Skeletal muscle cell (primary cell): ENCODE measurements at places on chromosomes 13 and 19.

DNA sequence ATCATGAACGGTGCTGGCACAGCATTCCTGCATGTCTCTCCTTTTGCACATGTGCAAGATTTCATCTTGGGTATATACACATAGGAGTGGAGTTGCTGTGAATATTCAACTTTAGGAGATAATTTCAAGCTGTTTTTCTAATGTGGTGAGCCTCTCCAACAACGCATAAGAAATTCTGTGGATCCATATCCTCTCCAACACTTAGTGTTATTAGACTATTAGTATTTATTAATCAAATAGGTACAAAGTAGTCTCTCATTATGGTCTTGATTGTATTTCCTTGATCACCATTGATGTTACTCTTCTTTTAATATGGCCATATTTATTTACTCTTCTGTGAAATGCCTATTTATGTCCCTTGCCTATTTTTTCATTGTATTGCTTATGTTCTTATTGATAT is 114.5 kb downstream of the URI1 start:
- no peak for DNase-seq

DNA sequence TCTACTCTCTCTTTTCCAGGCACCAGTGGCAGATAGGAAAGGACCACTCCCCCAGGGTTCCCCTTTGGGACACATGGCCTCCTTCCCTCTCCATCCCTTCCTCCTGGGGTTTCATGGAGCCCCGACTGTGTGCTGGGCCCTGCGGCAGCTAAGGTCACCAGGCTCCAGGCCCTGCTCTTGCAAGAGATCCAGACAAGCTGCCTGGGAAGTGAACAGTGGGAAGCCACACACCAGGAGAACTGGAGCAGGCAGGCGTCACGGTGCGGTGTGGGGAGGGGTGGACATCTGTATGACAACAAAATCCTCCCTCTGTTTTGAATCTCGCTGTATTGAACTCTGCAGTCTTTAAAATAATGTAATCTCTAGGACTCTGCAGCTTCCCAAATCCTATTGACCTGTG is 330.1 kb downstream of the UQCRFS1 start:
- no peak for DNase-seq

GRCh38 chr13:82070416-82070815 is 1729.5 kb upstream of the SPRY2 start:
- no peak for DNase-seq

DNA sequence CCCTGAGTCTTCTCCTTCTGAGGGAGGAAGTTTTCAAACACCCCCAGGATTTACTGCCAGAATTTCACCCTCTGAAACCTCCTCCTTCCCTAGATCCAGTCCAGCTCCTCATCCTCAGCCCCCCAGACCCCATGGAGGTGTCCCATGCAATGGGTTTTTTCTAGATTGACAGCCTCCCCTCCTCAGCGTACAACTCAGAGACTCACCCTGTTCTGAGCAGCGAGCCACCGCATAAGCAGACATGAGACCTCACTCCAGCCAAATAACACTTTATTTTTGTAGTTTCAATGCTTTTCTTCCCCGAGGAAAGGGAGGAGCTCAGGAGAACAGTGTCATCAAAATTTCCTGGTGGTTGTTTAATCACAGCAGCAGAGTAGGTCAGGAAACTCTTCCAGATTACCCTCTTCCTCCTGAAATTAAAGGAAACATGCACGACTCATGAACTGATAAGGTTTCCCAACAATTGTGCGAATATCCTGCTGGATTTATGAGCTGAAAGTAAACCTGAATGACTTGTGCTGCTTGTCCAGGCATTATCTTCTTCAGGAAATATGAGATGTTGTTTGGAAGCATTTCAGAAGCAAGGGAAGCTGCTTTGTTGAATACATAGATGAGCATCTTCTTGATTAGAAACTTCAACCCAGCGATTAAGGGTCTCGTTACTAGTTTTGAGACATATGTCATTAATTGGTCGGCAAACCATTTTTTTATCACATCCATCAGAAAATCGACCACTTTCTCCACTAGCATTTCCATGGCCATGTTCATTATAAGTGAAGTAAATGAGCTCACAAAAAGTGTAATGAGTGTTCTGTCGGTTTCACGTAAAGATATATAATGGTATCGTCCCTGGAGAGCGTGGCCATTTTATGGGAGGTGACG is 36.2 kb downstream of the ERICH4 start:
- DNase-seq = no peak

DNA sequence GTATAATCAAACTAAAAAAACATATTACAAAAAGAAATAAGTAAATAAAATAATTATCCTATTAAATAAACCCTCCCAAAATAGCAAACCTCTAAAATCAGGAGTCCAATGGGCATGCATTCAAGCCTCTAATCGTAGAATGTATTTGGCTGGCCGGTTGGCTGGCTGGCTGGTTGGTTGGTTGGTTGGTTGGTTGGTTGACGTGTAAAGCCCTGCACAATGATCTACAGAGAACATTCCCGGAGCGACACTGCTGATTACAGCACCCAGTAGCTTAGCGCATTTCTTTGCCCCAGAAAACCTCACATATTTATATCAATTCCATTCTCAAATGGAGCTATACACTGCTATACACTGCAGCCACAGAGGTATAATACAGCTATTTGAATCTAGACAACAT is 65.6 kb downstream of the SACS start:
- no peak for DNase-seq

- DNase-seq = no peak
Measured at GRCh38 chr19:7788933-7789323, 25.9 kb downstream of the CLEC4M start.

DNA sequence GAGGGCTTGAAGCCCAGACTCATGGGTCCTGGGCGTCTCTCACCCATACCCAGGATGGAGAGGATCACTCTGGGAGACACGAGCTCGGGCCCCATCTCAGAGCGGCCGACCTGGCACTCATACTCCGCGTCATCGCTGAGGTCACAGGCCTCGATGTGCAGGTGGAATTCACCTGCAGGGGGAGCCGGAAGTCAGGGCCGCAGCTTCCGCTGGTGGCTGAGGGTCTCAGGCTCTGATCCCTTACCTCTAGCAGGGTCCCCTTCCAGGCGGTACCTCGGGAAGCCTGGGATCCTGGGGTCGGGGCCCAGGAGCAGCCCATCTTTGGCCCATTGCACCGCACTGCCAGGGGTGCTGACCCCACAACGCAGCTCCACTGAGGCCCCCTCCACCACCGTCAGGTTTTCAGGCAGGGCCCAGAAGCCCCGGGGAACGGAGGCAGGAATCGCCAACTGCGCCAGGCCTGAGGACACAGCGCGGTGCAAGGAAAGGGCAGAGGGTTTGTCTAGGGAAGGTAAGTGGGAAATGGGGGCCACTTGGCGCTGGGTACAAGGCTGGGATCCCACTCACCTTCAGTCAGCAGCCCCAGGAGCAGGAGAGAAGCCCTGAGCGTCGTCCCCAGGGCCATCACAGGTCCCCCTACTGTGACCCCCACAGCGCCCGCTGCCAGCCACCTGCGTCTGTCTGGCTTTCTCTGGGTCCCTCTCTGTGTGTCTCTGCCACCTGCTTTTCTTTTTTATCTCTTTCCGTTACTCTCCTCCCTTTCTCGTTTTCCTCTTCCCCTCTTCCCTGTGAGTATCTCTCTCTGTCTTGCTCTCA is 883 bp downstream of the NPHS1 start:
- DNase-seq = no peak

- no peak for DNase-seq
Measured at GRCh38 chr13:112170823-112171569, 104.0 kb downstream of the SOX1 start.

GRCh38 chr13:44576351-44577235 is 463 bp upstream of the TSC22D1 start:
- no peak for DNase-seq

DNA sequence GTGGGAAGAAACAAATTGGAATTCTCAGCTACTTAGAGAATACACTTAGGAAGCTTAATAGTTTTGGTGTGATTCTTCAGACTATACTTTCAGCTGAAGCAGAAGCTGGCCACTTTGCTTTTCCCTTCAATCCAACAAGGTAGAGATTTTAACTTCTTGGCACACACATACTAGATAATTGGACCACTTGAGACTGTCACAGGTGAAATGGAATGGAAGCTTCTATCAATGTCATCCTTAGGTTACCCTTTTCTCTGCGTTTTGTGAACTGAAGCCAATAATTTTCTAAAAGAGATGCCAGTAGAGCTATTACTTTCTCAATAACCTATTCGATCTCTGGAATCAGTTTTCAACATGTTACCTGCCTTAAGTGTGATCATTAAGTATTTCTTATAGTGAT is 405.3 kb downstream of the PCDH20 start:
- DNase-seq = no peak

GRCh38 chr19:39843919-39844793 is 2.0 kb downstream of the FBL start:
- DNase-seq = no peak

GRCh38 chr19:33699754-33700407 is 78.1 kb downstream of the CHST8 start:
- DNase-seq = no peak

- DNase-seq = no peak
Measured at GRCh38 chr13:58994777-58995176, 1169.0 kb downstream of the DIAPH3 start.

GRCh38 chr19:12669270-12670158 is 2.9 kb downstream of the WDR83 start:
- peak; percentile 57 for DNase-seq

- no peak for DNase-seq
Measured at GRCh38 chr13:113931841-113932459, 41.9 kb downstream of the C13orf46 start.

DNA sequence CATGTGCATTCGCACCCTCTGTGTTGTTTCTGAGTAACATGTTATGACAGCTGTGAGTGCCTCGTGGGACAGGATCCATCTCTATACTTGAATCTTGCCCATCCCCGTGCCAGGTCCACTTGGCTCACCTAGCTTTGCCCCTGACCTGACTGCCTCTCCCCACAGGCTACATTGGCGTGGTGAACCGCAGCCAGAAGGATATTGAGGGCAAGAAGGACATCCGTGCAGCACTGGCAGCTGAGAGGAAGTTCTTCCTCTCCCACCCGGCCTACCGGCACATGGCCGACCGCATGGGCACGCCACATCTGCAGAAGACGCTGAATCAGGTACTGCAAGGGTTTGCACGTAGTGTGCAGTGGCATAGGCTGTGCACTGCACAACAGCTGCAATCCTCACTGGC is 53.2 kb downstream of the TMED1 start:
- no peak for DNase-seq

GRCh38 chr13:76832258-76832988 is 53.8 kb downstream of the KCTD12 start:
- DNase-seq = no peak

DNA sequence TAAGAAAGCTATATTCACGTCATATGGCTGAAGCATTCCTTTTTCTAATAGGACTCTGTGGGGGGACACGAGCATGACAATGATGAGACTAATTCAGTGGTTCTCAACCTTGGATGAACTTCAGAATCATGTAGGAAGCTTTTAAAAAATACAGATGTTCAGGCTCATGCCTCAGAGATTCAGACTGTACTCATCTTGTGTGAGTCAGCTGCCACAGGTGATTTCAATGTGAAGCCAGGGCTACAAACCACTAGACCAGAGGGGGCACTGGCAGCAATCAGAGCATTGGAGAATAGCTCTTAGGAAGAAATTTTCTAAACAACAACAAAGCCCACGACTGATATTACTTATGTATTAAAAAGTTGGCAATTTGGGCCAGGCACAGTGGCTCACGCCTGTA is 91.7 kb downstream of the SERP2 start:
- no peak for DNase-seq

- no peak for DNase-seq
Measured at GRCh38 chr13:90838317-90838960, 509.0 kb upstream of the MIR17HG start.

DNA sequence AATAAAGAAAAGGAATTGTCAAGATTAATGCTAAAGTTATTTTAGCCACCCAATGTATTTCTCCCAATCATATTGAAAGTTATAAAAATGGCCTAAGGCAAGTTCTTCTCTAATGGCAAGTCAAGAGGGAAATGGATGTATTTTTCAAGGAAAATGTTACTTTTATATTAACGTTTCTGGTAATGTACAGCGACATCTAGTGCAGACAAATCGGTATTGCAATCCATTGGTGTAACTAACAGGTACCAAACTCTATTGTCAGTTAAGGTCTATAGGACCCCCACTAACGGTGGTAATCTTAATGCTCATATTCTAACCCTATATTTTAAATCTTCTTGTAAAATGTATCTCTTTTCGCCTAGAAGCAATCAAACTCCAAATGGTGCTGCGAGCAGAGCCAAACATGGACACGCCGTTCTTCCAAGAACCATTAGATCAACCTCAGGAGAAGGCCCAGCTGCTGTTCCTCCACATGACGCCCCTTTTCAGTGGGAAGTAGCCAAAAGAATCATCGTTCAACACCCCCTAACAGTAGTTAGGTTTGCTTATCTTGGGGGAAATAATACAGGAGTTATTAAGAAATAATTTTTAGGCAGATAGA is 98.5 kb upstream of the PABPC3 start:
- no peak for DNase-seq

DNA sequence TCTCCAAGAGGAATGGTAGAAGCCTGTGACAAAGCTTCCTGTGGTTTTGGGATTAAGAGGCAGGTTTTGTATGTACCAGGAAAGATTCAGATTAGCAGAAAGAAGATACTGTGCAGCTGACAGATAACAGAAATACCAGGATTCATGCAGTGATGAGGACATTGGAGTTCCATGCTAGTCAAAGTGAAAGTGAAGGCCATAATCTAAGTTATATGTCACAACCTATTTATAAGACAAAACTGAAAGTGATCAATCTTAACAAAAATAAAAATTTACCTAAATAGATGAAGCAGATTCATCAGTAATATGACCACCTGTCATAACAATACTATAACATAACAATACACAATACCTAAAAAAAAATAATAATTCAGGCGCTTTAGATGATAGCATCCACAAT is 1305.2 kb upstream of the PCDH9 start:
- DNase-seq = no peak

GRCh38 chr19:43462785-43463380 is 2.5 kb downstream of the LYPD3 start:
- no peak for DNase-seq

- DNase-seq = no peak
Measured at GRCh38 chr19:1481893-1482360, 2.9 kb upstream of the C19orf25 start.

DNA sequence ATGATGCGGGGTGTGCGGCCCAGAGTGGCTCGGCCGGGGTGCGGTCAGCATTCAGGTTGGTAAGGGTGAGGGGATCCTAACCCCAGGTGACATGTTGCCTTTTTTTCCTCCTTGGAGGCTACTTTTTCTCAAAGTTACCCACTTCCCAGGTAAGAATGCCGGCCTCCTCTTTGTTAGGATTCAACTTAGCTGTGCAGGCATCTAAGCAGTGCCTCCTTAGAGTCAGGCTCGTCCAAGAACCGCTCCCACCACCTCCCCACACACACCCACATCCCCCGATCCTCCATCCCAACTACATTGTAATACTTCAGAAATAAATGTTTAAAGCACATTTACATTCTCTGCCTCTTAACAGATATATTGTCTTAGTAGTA is 733 bp upstream of the ENOX1 start:
- DNase-seq = no peak

- DNase-seq = no peak
Measured at GRCh38 chr19:28700176-28700575, 512.8 kb downstream of the UQCRFS1 start.

GRCh38 chr19:53357821-53358581 is 7.5 kb upstream of the ZNF525 start:
- no peak for DNase-seq

- no peak for DNase-seq
Measured at GRCh38 chr13:95547531-95548167, 4.9 kb upstream of the CLDN10 start.

GRCh38 chr19:3890591-3890990 is 10.1 kb downstream of the ATCAY start:
- no peak for DNase-seq
